ENCODE measurements at places on chromosomes 11 and 22.

- no peak for DNase-seq
Observed at GRCh38 chr11:34134765-34135164, 29.3 kb downstream of the NAT10 start.

- DNase-seq: no peak
Observed at GRCh38 chr11:85551881-85552280, 75.3 kb downstream of the DLG2 start.

- DNase-seq: no peak
Observed at GRCh38 chr11:93659196-93659595, 2.3 kb upstream of the CEP295 start.

DNA sequence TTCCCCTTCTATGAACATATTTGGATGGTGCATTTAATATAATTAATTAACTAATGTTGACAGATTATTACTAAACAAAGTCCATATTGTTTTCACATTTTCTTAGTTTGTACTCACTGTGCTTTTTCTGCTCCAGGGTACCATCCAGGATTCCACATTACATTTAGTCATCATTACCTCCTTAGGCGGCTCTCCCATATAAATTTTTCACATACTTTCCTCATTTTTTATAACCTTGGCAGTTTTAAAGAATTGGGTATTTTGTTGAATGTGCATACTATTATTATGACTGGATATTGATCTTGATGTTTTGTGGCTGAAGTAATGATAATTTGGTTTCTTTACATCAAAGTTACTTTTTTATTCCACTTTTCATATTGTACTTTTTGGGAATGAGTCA is 755.6 kb upstream of the ANO3 start:
- no peak for DNase-seq

GRCh38 chr22:48332438-48333322 is 1495.0 kb downstream of the BRD1 start:
- DNase-seq: no peak

All from lung microvascular endothelial cell (primary cell).